Ecto neural progenitor cell (in vitro differentiated cells): ENCODE measurements at places on chromosomes 13 and 19.
A peak's percentile ranks its signal among the peaks of the same experiment; 100 is the strongest.

- DNase-seq = no peak
These were observed 49.5 kb upstream of the PCDH17 start for GRCh38 chr13:57582032-57582431.

DNA sequence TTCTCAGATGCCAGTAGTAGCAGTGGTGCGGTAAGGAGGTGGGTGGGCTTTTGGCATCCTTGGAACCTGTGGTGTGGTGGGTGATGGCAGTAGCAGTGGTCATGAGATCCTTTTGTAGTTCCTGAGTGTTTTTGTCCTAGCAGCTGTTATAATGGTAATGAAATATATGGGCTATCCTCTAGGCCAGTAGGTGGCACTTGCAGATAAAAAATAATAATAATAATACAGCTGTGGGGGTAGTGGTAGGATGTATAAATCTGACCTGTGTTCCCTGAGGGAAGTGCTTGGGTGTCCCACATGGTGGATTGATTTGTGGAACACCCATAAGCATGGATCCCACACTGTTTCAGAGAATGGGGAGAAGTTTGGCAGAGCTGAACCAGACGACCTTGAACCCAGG, 334.0 kb downstream of the SLITRK5 start:
- no peak for DNase-seq

- no peak for DNase-seq
These were observed 41.9 kb downstream of the ADPRHL1 start for GRCh38 chr13:113411216-113412023.

- DNase-seq = no peak
These were observed 3.8 kb upstream of the KCNJ14 start for GRCh38 chr19:48451624-48452023.

- peak; percentile 98 for DNase-seq
These were observed 5.7 kb downstream of the JAK3 start for GRCh38 chr19:17841810-17842662.

GRCh38 chr13:74646091-74646490, 511.9 kb upstream of the KLF12 start:
- DNase-seq = no peak

GRCh38 chr19:11159598-11160439, 4.2 kb upstream of the SPC24 start:
- no peak for DNase-seq

- peak; percentile 92 for DNase-seq
These were observed 15.3 kb downstream of the TTYH1 start for GRCh38 chr19:54430306-54431254.

DNA sequence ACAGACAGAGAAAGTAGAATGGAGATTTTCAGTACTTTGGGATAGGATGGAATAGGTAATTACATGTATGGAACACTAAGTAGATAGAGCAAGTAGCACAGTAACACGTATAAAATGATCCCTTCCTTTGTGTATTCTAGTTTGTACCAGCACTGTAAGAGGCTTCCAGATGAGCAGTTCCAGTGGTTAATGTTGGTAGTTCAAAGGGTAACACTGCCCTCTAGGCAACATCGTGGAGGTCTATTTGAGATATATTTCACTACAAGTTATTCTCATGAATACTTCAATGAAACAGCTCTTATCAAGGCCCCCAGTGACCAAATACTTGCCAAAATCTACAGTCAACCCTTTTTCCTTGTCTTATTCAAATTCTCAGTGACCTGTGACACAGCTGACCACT, 13.5 kb upstream of the ZNF563 start:
- DNase-seq = no peak

GRCh38 chr19:38702278-38702677, 42.0 kb downstream of the CAPN12 start:
- no peak for DNase-seq

DNA sequence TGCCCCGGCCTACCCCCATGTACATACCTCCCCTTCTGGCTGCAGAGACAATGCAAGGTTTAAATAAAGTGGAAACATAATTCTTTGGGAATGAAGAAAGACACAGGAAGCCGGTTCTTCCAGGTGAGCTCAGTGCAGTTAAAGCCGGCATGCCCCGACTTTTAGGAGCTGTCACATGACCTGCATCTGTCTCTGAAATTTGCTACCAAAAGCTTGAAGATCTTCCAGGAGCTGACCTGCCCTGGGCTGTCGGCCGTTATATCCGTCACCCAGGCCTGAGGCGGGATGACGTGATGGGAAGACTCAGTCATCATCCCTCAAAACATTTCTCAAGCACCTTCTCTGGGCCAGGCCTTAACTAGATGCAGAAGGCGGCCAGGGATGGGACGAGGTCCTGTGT, 10.3 kb downstream of the RAB8A start:
- DNase-seq = no peak

DNA sequence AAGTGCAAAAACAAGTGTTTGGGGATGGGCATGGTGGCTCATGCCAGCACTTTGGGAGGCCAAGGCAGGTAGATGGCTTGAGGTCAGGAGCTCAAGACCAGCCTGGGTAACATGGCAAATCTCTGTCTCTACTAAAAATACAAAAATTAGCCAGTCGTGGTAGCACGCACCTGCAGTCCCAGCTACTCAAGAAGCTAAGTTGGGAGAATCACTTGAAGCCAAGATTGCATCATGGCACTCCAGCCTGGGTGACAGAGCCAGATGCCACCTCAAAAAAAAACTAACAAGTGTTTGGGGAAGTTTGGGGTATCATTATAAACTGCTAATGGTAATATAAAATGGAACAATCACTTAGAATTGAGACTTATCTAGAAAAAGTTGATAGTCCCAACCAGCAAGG, 24.6 kb downstream of the XPO4 start:
- DNase-seq = no peak

GRCh38 chr13:57470491-57470890, 161.1 kb upstream of the PCDH17 start:
- DNase-seq = no peak

DNA sequence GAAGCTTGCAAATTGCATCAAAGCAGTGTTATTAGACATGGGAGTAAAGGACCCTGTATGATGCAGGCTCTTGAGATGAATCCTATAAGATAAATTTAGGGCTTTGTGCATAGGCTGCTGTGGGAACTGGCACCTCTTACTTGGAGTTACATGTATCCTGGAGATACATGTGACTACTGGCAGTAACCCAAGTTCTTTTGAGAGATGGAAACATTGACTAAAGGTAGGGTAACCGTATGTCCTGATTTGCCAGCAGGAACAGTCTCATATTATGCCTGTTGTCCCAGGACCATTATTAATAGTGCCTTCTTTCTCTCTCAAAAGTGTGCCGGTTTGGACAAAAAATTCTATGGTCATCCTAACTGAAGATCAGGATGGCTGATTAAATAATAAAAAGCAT, 195.4 kb downstream of the LACC1 start:
- DNase-seq = no peak

GRCh38 chr13:44969551-44970484, 19.5 kb downstream of the NUFIP1 start:
- DNase-seq = no peak

DNA sequence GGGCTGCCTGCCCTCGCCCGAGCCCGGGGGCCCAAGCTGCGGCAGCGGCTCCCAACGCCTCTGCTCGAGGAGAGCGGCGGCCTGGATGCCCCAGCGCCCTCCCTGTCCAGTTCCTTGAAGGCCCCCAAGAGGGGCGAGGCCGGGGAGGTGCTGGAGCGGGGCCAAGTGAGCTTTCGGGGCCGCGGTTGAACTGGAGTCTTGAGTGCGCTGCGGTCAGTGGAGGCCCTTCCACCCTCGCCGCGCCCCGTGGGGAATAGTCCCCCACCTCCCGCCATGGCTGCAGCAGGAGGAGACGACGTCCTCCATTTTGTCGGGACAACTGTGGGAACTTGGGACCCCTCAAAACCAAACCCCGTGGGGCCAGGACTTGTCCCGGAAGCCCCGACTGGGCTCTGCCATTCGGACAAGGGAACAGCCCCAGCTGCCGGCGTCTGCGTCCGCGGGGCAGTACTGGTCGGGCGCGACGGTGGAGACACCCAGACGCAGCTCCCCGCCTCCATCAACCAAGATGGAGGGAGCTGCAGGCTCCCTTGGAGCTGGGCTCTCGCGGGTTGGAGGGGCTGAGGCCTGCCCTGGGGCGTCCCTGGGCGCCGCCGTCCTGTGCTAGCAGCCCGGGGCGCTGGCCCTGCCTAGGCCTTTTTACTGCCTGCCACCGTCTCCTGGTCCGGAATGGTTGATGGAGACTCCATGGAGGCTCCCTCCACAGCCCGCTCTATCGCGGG, 736 bp upstream of the ZMYM5 start:
- DNase-seq = peak; percentile 79

DNA sequence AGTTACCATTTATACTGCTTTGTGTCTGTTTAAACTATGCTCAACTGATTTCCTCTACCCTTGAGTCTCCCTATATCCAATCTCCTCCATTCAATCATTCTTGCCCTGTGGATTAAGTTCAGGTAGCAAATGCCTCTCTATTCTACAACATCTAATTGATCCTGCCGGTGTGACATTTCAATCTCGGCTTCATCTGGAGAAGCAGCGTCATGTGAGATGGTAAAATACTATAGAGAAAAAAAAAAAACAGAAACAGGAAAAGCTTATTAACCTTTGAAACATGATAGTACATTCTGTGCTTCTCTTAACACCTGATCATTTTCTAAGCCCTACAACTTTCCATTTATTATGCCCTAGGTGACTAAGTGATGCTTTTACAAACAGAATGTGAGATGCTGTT, 89.4 kb downstream of the KCTD12 start:
- no peak for DNase-seq

GRCh38 chr13:106640515-106640914, 72.6 kb upstream of the ARGLU1 start:
- DNase-seq = no peak

GRCh38 chr13:75813323-75813722, 177.2 kb downstream of the LMO7 start:
- DNase-seq = no peak

GRCh38 chr13:51003642-51004041, 94.1 kb downstream of the RNASEH2B start:
- DNase-seq = no peak

GRCh38 chr19:8116437-8117293, 32.7 kb downstream of the FBN3 start:
- no peak for DNase-seq

DNA sequence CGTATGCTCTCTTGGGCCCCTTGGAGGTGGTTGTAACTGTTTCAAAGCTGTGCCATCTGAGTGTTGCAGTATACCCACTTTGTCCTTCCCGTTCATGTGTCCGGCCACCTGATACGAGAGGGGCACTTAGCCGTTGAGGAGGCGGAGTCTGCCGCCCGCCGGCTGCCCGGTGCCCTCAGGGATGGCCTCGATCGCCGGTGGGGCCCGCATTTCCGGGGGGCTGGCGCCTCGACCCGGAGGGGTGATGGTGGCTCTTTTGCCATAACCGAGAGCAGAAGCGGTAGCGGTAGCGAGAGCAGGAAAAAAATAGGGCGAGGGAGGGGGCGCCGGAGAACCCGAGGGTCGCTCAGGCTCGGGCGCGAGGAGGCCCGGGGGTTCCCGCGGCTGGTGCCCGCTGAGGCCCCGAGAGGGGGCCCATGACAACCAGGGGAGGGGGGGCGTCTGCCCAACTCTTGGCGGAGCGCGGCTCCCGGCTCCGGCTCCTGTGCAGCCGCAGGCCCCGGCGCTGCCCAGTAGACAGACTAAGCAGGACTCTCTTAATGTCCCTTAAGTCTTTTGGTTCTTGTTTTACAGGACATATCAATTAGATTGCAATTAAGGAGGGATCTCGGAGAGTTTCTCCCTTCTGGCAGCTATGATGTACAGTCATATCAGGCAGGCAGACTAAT, 342.7 kb upstream of the SGCG start:
- DNase-seq = no peak

- DNase-seq = no peak
These were observed 32.0 kb downstream of the RUBCNL start for GRCh38 chr13:46355088-46355468.

- no peak for DNase-seq
These were observed 32.3 kb upstream of the MYCBP2 start for GRCh38 chr13:77359171-77359570.

- DNase-seq = peak; percentile 82
These were observed 2.9 kb downstream of the CILP2 start for GRCh38 chr19:19540715-19541515.

- no peak for DNase-seq
These were observed 32.2 kb downstream of the RCBTB2 start for GRCh38 chr13:48500652-48501197.

GRCh38 chr19:50269653-50270052, 59.5 kb downstream of the KCNC3 start:
- DNase-seq = no peak
